ENCODE measurements at places on chromosomes 2 and 18.

- DNase-seq: no peak
These were observed 35.0 kb downstream of the AMER3 start for GRCh38 chr2:130790312-130790711.

GRCh38 chr2:45156605-45157004 is 147.4 kb upstream of the SIX2 start:
- no peak for DNase-seq

DNA sequence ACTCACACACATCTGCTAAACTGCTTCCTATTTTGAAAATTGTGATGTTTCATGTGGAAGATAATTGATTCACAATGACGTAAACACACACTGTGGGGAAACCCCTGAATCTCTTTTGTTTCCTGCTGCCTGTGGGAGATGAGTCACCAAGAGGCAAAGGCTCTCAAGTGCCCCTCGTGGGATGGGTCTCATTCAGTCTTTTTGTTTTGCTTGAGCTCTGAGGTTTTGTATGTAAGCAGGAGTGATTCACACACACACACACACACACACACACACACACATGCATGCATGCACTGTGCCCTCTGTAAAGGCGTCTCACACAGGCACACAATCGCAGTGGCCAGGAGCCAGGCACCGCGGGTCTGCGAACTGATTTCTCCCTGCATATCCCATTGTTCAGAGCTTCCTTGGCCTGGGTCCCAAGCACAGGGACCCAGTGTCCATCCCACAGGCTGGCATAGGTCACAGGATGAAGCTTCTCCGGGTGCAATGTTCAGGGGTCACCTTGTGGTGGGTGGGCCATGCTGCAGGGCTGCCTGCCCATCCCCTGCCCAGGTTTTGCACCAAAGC is 12.1 kb upstream of the ARHGEF4 start:
- peak; percentile 96 for DNase-seq

DNA sequence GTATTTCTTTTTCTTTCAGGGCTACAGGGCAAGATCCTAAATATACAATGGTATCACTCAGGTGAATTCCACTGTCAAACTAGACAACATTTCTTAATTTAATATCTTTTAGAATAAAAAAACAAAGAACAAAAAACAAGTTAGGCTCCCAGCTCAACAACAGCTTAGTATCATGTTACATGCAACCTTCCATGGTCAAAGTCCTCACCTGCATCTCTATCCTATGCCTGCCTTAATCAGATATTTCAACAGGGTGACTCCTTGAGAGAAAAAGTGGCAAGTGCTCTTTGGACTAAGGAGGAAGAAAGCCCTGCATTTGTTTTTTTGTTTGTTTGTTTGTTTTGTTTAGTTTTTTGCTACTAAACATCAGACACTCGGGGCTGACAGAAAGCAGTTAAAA is 50.2 kb downstream of the WDFY1 start:
- no peak for DNase-seq

DNA sequence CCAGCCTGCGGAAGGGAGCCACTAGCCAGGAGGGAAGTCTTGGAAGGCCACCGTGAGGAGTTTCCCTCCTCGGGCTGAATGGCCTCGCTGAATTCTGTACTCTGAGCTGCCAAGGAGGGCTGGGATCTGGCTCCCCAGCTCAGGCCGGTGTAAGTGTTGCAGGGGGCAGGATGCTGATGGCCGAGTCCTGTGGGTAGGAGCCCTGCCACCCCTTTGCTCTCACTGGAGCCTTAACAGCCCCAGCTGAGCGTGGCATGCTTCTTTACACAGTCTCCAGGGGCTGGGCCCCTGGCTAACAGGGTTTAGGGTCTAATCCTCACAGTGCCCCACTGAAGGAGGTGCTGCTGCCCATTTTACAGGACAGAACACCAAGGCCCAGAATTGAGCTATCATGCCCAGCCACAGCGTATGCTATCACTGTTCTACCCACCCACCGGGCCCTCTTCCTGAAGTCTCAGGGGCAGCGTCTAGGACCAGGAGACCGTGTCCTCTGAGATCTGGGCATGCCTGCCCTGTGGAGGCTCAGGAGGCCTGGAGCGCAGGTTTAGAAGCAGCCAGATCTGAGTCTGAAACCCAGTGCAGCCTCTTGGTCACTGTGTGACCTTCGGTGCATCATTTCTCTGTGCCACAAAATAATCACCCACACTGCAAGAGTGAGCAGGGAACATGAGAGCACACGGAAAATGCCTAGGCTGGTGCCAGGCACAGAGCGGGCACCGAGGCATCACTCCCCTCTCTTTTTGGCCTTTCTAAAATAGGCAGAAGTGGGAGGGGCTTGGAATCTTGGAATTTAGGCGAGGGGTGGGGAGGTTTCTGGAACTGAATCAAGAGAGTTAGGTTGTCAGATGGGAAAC is 42.9 kb downstream of the TMEM37 start:
- DNase-seq: no peak

DNA sequence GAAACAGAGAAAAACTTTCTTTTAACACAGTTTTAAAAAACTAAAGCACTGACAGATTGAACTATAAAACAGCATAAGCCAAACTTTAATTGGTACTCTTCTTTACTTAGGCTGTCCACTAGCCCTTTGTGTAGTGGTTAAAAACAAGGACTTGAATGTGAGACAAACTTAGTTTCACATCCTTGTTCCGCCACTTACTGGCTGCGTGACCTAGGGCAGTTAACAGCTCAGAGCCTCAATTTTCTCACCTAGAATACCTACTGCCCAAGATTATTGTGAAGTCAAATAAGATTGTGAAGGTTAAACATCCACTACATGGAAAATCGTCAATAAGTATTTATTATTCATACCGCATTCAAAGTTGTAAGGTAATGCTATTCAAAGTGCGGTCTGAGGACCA is 2.0 kb downstream of the WDR35 start:
- DNase-seq: no peak

- DNase-seq: peak; percentile 51
These were observed 210.3 kb upstream of the RBMS1 start for GRCh38 chr2:160703648-160704585.

- no peak for DNase-seq
These were observed 571.7 kb upstream of the FANCL start for GRCh38 chr2:58812771-58813344.

DNA sequence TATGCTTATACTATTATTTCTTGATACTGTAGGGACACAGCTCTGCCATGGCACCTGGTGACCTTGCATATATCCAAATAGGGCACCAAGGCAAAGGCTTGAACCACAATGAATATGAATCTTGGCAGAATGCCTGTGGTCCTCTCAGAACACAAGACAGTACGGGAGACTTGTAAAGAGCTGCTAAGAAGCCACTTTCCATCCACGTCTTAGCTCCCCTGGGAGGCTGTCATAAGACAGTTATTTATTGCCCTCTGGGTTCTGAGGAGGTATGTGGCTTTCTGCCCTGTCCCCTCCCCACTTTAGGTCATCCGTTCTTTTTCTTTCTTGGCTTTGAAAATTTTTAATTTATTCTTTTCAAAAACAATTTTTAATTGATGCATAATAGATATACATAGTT is 29.8 kb upstream of the MRPL33 start:
- no peak for DNase-seq

- no peak for DNase-seq
These were observed 847.7 kb downstream of the CPS1 start for GRCh38 chr2:211404098-211404497.

GRCh38 chr18:12867441-12868123 is 16.5 kb downstream of the PTPN2 start:
- no peak for DNase-seq

GRCh38 chr2:212863185-212863588 is 288.2 kb downstream of the IKZF2 start:
- peak; percentile 23 for DNase-seq

DNA sequence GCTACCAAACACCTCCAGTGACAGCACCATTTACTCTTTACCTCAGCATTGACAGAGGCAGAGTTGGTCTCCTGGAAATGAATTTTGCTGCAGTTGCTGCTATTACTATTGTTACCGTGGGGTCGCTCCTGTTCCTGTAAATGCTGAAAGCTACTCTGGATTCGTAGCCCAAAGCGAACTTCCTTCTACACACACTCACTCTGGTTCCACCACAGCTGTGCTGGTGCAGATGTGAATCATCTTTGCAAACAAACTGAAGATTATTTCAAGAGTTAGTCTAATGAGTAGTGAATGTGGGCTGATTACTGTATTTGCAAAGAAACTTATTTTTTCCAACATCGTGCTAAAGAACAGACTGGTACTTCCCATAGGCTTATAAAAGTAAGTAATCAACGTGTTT is 304.0 kb downstream of the LPIN1 start:
- DNase-seq: peak; percentile 52

DNA sequence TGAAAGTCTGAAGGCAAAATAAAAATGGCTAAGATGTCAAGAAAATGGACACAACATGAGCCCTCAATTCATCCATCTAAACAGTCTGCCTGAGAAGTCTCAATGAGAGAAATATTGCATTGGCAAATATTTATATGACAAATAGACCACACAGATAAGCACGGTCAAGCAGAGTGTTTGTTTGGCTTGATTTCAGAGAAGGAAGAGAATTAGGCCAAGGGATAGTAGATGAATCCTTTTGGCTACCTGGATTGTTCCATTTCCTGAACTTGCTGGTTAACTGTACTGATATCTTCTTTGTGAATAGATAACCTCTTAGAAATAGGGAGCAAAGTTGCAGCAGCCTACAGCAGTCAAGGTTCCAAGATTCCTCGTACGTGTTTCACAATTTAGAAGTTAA is 129.6 kb downstream of the RBMS1 start:
- no peak for DNase-seq

- no peak for DNase-seq
These were observed 110.9 kb downstream of the SS18 start for GRCh38 chr18:25979369-25980040.

DNA sequence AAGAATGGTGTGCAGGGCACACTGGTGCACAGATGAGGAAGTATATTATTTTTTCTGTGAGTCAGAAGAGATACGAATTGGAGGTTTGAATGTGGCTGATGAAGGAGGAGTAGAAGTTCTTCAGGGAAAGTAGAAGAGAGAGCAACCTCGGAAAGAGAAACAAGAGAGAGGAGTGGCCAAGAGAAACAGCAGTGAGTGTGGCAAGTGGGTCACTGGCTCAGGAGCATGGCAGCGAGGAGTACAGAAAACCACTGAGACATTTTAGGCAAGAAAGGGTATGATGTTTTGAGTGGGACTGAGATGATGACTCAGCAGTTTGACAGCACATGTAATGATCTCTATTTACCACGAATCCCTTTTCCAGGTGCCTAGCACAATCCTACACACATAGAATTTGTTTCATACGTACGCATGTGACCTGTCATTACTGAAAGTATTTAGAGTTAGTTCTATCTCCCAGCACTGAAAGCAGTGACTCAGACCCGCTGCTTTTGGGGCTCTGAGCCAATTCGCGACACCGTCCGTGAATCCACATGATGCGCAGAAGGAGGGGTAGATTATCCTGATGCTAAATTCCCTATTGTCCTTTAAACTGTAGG is 915.4 kb downstream of the DCDC2C start:
- no peak for DNase-seq

DNA sequence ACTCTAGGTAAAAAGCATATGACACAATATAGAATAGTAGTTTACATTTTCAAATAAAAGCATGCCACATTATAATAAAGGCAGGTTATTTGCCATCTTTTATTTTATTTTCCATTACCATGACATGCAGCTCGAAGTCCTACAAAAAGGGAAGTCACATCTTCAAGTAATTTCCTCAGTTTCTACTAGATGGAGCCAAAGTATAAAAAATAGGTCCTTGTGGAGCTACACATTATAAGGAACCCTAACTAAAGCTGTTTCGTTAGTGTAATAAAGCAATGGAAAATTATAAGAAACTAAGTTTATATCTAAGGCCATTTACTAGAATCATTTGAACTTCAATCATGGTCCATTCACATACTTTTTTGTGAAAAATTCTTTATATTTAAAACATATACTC is 674.5 kb downstream of the KCNJ3 start:
- peak; percentile 9 for DNase-seq

DNA sequence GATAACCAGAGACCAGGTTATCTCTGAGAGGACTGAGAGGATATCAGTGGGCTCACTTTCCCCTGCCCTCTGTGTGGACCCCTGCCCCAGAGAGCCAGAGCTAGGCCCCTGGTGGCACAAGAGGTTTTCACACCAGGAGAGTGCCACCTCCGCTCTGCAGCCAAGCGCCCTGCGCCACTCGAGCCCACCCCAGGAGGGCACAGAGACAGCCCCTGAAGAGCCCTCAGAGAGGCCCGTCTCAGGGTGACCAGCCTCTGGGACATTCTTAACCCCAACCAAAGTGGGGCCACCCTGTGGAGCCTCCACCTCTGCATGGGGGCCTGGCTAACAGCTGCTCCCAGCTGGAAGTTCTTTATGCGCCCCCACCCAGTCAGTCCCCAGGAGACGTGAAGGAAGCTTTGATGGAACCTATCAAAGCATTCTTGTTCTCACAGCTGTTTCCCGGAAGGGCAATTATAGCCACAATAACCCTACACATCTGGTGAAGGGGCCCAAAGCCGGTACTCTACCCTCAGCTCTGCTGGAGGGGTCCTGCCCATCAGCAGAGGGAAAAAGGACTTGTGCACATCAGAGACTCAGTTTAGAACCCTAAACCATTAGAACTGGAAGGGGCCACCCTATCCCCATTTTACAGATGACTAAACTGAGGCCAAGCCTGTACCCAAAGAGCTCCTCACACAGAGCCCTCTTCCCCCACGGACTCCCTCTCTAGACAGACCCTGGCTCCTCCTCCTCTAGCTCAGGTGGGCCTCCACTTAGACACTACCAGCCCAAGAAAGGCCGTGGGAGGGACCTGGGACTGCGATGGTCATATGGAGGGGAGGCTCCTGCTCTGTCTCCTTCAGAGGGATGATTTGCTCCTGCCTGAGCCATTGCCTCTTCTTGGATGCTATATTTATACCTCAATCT is 101.1 kb downstream of the ZFP36L2 start:
- DNase-seq: no peak

DNA sequence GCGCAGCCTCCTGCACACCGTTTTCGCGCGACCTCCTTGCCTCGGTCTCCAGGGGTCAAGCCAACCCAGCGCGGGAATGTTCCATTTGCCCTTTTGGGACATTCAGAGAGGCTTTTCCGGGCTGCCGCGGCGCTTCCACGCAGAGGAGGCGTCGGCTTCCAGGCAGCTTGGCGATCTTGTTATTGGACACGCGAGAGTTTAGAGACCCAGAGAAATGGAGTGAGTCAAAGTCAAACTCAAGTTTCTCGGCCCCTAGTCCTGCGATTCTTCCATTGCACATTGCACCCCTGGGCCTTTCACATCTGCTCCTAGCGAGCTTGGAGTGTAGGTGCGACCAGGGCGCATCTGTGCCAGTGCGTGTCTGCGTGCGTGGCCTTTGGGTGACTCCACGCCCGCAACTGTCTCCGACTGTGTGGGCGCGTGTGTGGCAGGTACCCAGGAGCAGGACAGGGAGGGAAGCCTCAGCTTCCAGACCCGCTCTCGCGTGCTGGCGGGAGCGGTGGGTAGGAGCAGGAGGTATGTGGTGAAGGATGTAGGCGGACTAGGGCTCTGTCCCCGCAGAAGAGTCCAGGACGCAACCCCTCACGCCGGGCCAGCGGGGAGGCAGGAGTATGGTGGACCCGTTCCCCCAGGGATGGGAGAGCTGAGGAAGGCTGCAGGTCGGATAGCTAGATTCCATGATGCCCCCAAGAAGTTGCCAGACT is 13.5 kb downstream of the SIX3 start:
- no peak for DNase-seq

All from iris pigment epithelial cell (primary cell).